ENCODE measurements at places on chromosomes 1 and 21. TPM values are rescaled to one million over a fixed set of nuclear protein-coding genes. Genes with fewer than 3 reads are reported as not detected.

The SSR2 gene
- total RNA-seq = 178 TPM

- no peak for DNase-seq
Observed at GRCh38 chr1:183284086-183284485, 98.0 kb downstream of the LAMC2 start.

GRCh38 chr1:204866051-204866596 lies 4.5 kb upstream of the NFASC start:
- DNase-seq = no peak

The GJA4 gene
- total RNA-seq = not detected

GRCh38 chr1:92483610-92484471 lies 2.9 kb downstream of the GFI1 start:
- peak; percentile 64 for DNase-seq

DNA sequence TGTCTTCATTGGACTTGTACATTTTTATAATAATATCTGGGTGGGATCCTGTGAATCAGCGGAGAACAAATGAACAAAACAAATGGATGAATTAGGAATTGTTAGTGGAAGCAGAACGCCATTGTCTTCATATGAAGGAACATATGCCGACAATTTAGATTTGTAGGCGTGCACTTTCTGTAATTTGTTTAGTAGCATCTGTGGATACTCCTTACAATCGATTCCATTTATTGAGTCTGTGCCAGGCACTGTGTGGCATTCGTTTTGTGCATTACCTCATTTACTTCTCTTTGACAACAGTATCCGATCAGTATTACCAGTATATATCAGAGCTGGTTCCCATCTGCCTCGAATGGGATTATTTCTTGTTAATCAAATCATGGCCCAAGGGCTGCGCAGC lies 61.9 kb downstream of the PRDM2 start:
- DNase-seq = no peak

DNA sequence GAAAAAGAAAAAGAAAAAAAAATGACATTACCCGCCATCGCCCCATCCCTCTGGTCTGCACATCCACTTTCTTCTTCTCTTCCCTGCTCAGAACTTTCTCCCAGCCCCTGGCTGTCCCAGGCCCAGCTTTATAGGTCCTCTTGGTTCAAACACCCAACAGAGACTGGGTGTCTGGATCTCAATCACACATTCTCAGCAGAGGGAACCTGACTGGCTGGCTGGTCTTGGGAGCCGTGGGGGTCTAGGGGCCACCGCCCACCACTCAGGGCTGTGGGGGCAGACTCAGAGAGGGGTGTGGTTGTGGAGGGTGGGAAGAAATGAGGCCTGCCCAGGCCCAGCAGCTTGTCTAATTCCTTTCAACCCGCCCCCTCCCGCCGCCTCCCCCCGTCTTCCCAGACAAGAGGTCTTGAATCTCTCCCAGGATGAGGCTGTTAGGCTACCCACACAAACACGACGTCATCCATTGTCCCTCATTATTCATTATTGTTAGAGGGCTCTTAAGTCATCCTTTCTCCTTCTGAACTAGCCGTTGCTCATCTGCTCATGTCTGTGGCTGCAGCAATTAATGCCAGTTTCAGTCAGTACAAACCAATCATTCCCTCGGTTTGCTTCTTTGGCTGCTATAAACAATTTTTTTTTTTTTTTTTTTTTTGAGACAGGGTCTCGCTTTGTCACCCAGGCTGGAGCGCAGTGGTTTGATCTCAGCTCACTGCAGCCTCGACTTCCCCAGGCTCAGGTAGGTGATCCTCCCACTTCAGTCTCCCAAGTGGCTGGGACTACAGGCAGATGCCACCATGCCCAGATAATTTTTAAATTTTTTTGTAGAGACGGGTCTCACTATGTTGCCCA lies 40.6 kb upstream of the CLIC4 start:
- DNase-seq = no peak

GRCh38 chr1:22738069-22738435 lies 27.4 kb downstream of the EPHB2 start:
- no peak for DNase-seq

The BRDT gene
- not detected for total RNA-seq

DNA sequence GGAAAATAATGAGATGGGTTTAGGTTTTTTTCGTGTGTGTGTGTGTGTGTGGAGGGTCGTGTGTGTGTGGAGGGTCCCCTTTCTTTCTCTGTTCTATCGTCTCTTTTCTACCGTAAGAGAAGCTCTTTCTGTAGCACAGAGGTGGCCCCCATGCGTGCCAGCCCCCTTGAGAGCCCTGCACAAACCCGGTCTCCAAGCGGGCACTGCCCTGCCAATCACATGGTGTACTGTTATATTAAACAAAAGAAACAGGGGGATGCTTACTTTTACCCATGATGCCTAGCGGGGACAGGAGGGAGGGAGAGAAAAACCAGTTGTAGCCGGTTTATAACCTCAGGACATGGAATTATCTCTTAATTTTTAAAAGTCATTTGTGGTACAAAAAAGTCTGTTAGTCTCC lies 41.0 kb downstream of the GATAD2B start:
- DNase-seq = no peak

The RNU1-1 gene
- total RNA-seq = 1,082 TPM

The TMCO1 gene
- 72.0 TPM for total RNA-seq

The OR10Z1 gene
- not detected for total RNA-seq

- no peak for DNase-seq
Observed at GRCh38 chr1:186482661-186483255, 21.8 kb upstream of the PDC start.

DNA sequence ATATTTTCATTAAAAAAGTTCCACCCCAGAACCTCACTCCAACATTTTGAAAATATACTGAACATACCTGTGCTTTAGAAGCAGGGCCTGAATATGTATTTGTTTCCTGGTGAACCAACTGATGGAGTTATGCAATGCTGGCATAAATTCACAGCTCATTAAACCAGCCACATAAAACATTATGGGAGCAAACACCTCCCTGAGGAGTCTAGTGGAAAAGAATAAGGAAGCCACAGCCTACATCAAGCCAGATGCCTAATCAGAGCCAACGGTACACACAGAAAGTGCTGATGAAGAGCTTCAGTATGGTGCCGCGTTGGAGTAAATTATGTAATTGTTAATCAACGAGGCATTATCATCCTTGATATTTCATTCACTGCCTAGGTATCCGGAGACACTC lies 199.5 kb downstream of the AJAP1 start:
- DNase-seq = no peak

The VASH2 gene
- 0.39 TPM for total RNA-seq

The PADI2 gene
- total RNA-seq = 0.12 TPM

The SNIP1 gene
- total RNA-seq = 29.5 TPM

- DNase-seq = no peak
Observed at GRCh38 chr1:32353886-32354570, 8.3 kb downstream of the FAM229A start.

DNA sequence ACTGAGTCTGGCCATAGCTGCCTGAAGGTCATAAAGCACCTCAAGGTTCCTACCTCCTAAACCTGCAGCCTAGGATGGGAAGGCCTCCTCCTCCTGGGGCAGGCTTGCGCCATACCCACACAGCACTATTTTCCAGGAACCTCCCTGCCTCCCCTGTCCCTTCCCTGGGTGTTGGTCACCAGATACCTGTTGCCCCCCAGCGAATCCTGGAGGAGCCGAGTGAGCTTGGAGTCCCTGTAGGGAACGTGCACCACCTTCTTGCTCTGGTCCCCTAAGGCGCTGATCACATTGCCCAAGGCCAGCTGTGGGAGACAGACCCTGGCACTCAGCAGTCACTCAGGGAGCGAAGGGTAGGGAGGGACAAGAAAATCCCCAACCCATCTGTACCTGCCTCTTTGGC lies 19.4 kb downstream of the KIF21B start:
- DNase-seq = no peak

DNA sequence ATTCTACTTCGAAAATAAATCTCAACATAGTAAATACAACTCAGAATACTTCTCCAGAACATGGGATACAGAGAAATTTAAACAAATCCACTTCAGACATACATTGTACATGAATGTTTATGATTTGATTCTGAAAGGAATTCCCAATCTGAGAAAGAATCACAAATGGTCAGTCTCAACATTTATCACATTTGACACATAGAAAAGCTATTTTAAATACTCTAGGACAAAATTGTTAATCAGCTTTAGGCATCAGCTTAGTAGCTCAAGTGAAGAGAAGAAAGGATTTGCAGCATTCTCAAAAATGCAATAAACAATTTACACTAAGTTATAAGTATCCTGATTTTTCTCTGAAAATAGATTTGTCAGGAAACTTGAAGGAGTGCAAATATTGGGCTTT lies 184.8 kb downstream of the PTPRC start:
- DNase-seq = no peak

GRCh38 chr1:188129856-188130838 lies 1301.4 kb downstream of the PLA2G4A start:
- no peak for DNase-seq

DNA sequence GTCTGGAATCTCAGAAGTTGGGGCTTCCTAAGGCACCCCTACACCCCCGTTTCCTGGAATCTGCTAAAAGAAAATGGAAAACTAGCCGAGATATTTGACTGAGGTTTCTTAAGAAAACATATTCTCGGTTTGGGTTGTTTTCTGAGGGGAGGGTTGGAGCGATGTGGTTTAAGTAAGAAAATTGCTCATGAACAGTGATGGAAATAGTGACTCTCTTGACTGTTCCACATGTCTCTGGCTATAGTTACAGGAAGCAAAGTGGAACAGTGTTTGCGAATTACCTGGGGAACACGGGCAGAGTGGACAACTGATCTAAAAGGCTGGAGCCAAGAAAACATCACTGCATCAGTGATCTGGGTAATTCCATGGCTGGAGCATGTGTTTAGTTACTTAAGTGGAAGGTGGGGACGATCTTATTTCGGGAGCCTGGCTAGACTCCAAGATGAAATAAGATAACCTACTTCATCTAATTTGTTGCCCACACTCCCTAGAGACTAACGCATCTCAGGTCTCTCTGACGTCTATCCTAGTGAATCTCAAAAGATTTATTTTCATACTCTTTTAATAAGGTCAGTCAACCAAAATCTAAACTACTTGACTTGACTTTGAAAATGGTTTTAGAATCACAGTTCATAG lies 92.4 kb downstream of the KCNJ15 start:
- no peak for DNase-seq

DNA sequence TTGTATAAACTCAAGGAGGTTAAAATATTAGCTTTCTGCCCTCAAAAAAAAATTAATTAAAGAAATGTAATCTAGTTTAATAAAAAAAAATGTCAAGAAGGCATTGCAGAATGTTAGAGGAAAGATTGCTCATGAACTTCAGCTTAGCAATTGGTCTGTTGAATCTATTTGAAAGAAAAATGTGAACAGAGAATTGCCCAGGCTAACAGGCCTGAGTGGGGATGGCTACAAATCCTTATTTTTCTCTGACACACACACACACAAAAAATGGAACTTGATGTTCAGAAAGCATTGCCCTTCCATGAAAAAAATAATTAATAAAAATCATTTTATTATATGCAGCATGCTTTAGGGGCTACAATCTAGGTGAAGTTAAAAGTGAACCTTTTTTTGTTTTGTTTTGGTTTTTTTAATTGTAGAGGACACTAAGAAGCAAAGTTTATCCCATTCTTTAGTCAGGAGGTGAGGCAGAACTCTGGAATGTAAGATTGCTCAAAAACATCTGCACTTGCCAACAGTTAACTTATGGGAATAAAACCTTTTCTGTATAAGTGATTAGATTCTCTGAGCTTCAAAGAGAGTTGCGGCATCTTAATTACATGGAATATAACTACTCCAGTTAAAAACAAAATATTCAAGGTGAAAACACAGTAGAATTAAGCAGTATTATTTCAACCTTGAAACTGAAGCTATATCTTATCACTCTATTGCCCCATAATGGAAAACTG lies 658.5 kb upstream of the ADGRL2 start:
- no peak for DNase-seq

The S100A12 gene
- total RNA-seq = not detected

DNA sequence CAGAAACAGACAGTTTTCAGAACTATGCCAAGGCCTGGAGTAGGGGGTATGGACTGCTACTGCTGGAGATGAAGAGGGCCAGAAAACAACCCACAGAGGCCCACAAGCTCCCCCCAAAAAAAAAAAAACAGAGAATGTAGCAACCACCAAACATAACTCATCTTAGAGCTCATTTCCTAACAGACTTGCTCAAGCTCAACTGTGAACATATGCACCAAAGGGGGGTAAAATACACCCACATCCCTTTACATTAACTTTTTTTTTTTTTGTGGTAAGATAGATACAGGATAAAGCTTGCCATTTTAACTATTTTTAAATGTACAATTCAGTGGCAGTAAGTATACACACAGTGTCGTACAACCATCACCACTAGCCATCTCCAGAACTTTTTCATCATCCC lies 36.0 kb downstream of the SEC16B start:
- DNase-seq = no peak

The RAD54L gene
- total RNA-seq = 118 TPM

- no peak for DNase-seq
Observed at GRCh38 chr1:63774617-63775417, 1.0 kb downstream of the ROR1 start.

GRCh38 chr1:18012686-18013085 lies 94.9 kb upstream of the IGSF21 start:
- DNase-seq = no peak

- DNase-seq = no peak
Observed at GRCh38 chr1:201396861-201397464, 2.2 kb downstream of the LAD1 start.

DNA sequence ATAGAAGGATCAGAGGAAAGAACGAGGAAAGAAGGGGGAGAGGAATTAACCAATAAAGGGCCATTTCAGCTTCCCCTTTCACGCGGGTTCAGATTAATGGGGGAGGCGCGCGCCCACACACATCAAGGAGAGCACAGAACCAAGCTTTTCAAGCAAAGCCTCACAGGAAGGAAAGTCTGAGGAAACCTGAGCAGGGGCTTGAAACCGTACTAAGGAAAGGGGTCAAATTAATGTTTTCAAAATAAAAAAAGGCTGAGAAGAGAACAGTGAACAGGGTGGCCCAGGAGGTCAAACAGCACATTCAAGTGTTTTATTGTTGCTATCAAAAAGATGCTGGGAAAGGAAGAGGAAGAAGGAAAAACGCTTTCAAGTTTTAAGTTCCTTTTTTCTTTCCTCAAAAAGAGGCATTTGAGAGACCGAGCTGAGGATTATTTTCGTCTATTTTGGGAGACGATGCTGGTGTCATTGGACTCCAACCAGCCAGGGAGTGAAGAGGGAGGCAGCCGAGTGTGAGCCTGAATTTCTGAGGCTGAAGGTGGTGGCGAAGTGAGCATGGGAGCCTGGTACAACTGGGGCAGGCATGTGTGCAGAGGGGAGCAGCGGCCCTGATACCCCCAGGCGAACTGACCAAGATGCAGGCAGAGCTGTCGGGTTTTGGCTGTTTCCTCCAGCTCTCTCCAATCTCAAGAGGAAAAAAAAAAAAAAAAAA lies 88.4 kb downstream of the PROX1 start:
- no peak for DNase-seq

- no peak for DNase-seq
Observed at GRCh38 chr1:33392639-33393038, 38.3 kb downstream of the PHC2 start.

The IL10 gene
- 0.29 TPM for total RNA-seq

All from activated naive CD4-positive, alpha-beta T cell treated with anti-CD3 and anti-CD28 coated beads, Interleukin-2, amount 50 U/mL, for 72 hours (primary cell).